Ovary (tissue), 10 donors: ENCODE measurements at places on chromosomes 11 and 22. TPM values are rescaled to one million over a fixed set of nuclear protein-coding genes. Genes with fewer than 3 reads are reported as not detected.
A peak's percentile ranks its signal among the peaks of the same experiment; 100 is the strongest.

The GRK3 gene
- 14.8 TPM for total RNA-seq

The BMAL1 gene
- 31.8 TPM for total RNA-seq

The SLC6A5 gene
- not detected for total RNA-seq

The LMNTD2 gene
- 1.2 TPM for total RNA-seq

The BIK gene
- total RNA-seq, result 15.2 TPM

The DNAJB7 gene
- total RNA-seq, result not detected

The OR8D1 gene
- total RNA-seq, result not detected

- H3K4me1 ChIP-seq, result peaks cover 4% of the 10 kb centered on the region
- no peak overlapping the region for H3K4me3 ChIP-seq
- no peaks in the 10 kb centered on the region for H3K27me3 ChIP-seq
- H3K36me3 ChIP-seq, result no peaks in the 10 kb centered on the region
- no peak for DNase-seq
Observed at GRCh38 chr11:60910711-60911380, 3.1 kb upstream of the TMEM109 start.

GRCh38 chr11:65399845-65400244, 13.4 kb downstream of the FRMD8 start:
- no peaks in the 10 kb centered on the region for H3K4me1 ChIP-seq
- H3K27ac ChIP-seq, result no peak overlapping the region
- no peak for DNase-seq
- H3K4me3 ChIP-seq, result no peak overlapping the region
- no peaks in the 10 kb centered on the region for H3K36me3 ChIP-seq
- no peaks in the 10 kb centered on the region for H3K27me3 ChIP-seq

- H3K36me3 ChIP-seq, result no peaks in the 10 kb centered on the region
- peak overlapping the region; percentile 95 for H3K27ac ChIP-seq
- peak overlapping the region; percentile 97 for H3K4me3 ChIP-seq
Observed at GRCh38 chr22:38700270-38700788, 414 bp downstream of the JOSD1 start.

GRCh38 chr11:79342236-79342635, 98.6 kb downstream of the TENM4 start:
- no peak overlapping the region for H3K27ac ChIP-seq
- peaks cover 6% of the 10 kb centered on the region for H3K4me1 ChIP-seq
- H3K27me3 ChIP-seq, result no peaks in the 10 kb centered on the region
- no peak overlapping the region for H3K4me3 ChIP-seq
- no peak for DNase-seq

DNA sequence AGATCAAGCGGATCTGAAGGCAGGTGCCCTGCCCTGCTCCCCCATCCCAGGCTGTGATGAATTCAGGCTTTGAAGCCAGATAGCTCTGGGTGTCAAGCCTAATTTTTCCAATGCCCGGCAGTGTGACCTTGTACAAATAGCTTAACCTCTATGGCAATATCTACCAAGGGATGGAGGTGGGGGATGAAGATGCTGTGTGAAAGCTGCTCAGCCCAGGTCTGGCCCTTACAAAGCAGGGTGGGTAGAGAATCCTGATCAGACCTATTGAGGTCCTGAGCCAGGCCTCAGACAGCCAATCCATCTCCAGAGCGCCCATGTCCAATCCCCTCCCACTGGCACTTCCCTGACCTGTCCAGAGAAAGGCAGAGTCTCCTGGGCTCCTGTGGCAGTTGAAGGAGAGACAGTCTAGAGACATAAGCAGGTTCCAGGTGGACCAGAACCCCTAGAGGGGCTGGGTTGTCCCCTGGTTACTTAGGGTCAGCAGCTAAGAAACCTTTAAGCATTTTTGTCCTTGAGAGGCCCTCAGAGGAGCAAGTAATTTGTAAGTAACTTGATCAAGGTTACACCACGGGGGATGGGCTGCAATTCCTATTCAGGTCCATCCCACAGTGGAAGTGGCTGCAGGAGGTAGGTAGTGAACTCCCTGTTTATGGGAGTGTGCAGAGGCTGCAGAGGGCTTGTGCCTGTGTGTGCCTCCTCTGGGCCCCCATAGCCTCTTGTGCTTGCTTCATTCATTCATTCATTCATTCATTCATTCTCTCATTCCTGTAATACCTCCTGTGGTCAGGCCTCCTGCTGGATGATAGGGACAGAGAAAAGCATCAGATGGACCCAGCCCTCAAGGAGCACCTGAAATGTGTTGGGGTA, 10.4 kb downstream of the P2RY2 start:
- no peaks in the 10 kb centered on the region for H3K36me3 ChIP-seq

DNA sequence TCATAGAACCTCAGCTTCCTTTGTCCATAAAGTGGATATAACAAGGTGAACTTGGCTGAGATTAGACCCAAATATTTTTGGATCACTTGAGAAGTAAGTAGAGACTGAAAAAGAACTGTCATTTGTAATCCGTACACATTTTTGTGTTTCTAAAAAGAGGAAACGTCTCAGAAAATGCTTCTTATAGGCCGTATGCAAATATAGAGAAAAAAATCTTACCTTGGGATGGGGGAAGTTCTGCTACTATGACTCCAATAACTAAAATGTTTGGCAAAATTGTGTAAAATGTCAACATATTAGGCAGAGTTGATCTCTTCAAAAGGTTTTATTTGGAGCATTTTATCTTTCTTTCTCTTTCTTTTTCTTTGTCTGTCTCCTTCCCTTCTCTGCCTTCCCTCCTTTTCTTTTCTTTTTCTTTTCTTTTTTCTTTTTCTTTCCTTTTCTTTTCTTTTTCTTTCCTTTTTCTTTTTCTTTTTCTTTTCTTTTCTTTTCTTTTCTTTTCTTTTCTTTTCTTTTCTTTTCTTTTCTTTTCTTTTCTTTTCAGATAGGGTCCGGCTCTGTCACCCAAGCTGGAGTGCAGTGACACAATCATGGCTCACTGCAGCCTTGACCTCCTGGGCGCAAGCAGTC, 48.2 kb downstream of the ADM start:
- DNase-seq, result no peak
- no peak overlapping the region for H3K27ac ChIP-seq

DNA sequence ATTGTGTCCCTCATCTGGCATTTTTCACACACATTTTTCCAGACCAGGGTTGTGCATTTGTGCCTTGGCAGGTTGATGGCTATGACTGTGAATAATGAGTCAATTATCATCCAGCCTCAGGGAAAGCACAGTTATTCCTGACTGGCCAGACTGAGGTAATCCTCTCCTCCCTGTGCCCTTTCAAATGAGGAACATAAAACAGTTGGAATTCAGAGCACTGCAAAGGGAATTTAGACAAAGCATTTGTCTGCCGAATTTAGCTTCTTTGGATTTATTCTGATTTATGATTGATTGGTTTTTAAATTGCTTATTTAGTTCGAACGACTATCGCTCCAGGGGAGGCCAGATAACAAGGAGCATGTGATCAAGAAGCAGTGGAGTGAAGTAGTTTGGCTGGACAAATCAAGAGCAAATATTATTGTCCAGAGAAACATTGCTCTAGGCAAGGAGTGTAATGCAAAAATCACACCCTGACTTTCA, 30.8 kb upstream of the RAG2 start:
- no peaks in the 10 kb centered on the region for H3K36me3 ChIP-seq
- H3K27ac ChIP-seq, result no peak overlapping the region
- no peak for DNase-seq
- no peaks in the 10 kb centered on the region for H3K4me1 ChIP-seq
- no peaks in the 10 kb centered on the region for H3K27me3 ChIP-seq

DNA sequence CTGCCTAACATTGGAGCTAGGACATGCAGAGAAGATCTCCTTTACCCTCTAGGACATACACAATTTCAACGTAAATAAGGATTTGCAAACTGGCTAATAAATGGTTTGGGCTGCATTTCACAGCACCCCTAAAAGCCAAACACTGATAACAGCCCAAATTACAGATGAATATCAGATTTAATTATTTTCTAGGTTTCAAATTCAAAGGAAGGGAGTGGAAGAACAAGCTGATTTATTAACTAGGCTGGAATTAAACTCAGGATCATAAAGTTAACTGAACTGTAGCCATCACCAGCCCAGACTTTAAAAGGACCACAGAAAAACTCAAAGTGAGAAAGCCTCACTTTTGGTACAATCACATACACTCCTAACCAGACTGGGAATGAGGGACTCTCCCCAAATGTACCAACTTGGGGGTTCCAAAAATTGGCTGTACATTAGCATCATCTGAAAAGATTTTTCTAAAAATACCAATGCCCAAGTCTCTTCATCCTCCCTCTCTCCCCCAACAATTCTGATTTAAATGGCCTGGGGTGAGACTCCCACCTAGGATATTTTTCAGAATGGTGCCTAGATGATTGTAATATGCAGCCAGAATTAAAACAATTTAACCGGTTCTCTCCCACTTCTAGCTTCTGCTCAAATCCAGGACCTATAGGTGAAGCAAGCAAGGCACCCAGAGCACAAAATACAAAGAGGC, 43.5 kb downstream of the SYTL2 start:
- H3K27ac ChIP-seq, result no peak overlapping the region
- no peak overlapping the region for H3K4me3 ChIP-seq
- DNase-seq, result no peak
- no peaks in the 10 kb centered on the region for H3K27me3 ChIP-seq

GRCh38 chr11:14059491-14059890, 97.0 kb downstream of the SPON1 start:
- no peaks in the 10 kb centered on the region for H3K36me3 ChIP-seq
- H3K27ac ChIP-seq, result no peak overlapping the region
- no peak overlapping the region for H3K4me3 ChIP-seq
- H3K27me3 ChIP-seq, result no peaks in the 10 kb centered on the region
- H3K4me1 ChIP-seq, result no peaks in the 10 kb centered on the region

DNA sequence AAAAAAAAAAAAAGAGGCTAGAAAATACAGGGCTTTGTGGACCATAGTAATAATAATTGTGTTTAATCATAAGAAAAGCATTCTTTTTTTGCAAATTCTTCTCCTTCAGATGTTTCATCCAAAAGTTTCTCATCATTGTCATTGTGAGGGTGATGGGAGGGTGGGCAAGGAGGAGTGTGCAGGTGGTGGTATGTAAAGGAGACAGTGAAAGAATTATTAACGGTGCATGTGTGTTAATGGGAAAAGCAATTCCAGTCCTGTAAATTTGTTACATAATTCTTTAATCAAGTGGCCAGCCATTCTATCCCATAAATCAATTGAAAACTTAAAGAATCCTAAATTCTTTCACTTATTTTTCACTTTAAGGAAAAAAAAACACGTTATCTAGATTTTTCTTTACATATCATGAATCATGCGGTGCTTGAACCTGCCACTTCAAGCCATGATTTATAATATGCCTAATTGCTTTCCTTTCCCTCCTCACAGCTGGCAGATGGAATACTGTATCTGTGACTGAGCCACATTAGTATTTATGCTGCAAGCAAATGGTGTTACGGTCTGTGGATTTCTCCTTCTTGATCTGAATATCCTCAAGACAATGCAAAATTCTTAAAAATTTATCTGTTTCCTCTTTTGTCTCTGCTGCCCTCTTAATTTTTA, 318.5 kb downstream of the JRKL start:
- DNase-seq, result no peak
- no peak overlapping the region for H3K27ac ChIP-seq
- no peaks in the 10 kb centered on the region for H3K4me1 ChIP-seq
- no peaks in the 10 kb centered on the region for H3K27me3 ChIP-seq
- no peak overlapping the region for H3K4me3 ChIP-seq

- no peak overlapping the region for H3K27ac ChIP-seq
- no peak overlapping the region for H3K4me3 ChIP-seq
- H3K27me3 ChIP-seq, result no peaks in the 10 kb centered on the region
Observed at GRCh38 chr11:78344094-78344493, 73.5 kb downstream of the GAB2 start.

- H3K27ac ChIP-seq, result no peak overlapping the region
- no peak for DNase-seq
- H3K4me1 ChIP-seq, result no peaks in the 10 kb centered on the region
- no peaks in the 10 kb centered on the region for H3K36me3 ChIP-seq
- no peak overlapping the region for H3K4me3 ChIP-seq
Observed at GRCh38 chr11:20274031-20274430, 89.5 kb upstream of the HTATIP2 start.

DNA sequence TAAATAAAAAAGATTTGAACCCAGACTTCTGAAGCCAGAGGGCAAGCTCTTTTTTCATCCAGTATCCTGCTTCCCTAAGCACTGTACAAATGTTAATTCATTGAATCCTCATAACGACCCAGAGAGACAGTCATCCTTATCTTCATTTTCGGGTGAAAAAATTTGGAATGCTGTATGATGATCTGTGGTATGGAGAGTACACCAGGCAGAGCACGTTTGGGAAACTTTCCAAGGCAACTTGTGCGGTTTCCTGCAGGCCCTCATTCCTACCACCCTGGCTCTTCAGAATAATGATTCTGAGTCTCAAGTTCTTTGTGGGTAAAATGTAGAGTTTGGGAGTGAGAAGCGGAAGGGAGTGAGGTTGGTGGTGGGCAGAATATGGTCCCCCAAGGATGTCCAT, 177.9 kb upstream of the CADM1 start:
- H3K27ac ChIP-seq, result no peak overlapping the region
- H3K4me1 ChIP-seq, result no peaks in the 10 kb centered on the region
- no peak for DNase-seq
- no peak overlapping the region for H3K4me3 ChIP-seq
- no peaks in the 10 kb centered on the region for H3K36me3 ChIP-seq
- no peaks in the 10 kb centered on the region for H3K27me3 ChIP-seq

GRCh38 chr11:57648801-57649735, 644 bp downstream of the YPEL4 start:
- H3K36me3 ChIP-seq, result no peaks in the 10 kb centered on the region
- peaks cover 27% of the 10 kb centered on the region for H3K4me1 ChIP-seq
- H3K27me3 ChIP-seq, result no peaks in the 10 kb centered on the region
- H3K4me3 ChIP-seq, result peak overlapping the region; percentile 47
- peak; percentile 53 for DNase-seq

GRCh38 chr22:19816372-19817119, 38.1 kb downstream of the GNB1L start:
- H3K4me1 ChIP-seq, result peaks cover under 1% of the 10 kb centered on the region
- H3K27ac ChIP-seq, result no peak overlapping the region
- no peaks in the 10 kb centered on the region for H3K36me3 ChIP-seq

DNA sequence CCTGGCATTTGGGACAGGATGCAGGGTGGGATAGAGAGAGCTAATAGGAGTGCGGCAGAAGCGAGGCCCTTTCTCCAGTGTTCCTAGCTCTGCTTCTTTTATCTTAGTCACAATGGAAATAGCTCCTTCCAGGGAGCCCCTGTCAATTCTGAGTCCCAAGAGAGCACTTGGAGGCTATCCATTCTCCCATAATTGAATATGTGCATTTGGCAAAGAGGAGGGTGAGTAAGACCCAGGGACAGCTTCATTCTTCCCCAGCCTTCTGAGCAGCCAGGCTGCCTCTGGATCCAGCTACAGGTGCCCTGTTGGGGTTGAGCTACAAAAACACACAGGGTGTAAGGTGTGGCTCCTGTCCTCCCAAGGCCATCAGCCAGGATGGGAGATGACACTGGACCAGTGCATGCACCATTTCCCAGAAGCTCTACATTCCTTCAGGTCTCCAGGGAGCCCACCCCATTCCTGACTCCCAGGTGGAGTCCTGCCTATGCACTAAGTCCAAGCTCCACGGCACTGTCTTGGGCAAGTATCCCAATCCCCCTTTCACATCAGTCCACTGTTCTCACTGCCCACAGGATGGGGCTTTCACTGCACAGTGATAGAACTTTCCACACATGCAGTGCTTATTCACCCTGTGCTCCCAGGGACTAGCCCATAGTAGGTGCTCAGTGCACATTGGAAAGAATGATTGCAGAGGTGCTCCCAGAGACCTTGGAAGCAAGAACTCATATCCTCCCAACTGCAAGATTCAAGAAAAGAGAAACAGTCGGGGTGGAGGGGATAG, 6.2 kb downstream of the MS4A10 start:
- H3K4me1 ChIP-seq, result peaks cover 6% of the 10 kb centered on the region
- no peak for DNase-seq
- H3K4me3 ChIP-seq, result no peak overlapping the region
- H3K27ac ChIP-seq, result no peak overlapping the region
- no peaks in the 10 kb centered on the region for H3K27me3 ChIP-seq
